ENCODE measurements at places on chromosomes 16 and 17. TPM values are rescaled to one million over a fixed set of nuclear protein-coding genes. Genes with fewer than 3 reads are reported as not detected.
A peak's percentile ranks its signal among the peaks of the same experiment; 100 is the strongest.

- H3K27ac ChIP-seq, result no peak overlapping the region
- no peak for DNase-seq
- no peaks in the 10 kb centered on the region for H3K36me3 ChIP-seq
- no peak overlapping the region for H3K4me3 ChIP-seq
- H3K27me3 ChIP-seq, result no peaks in the 10 kb centered on the region
- H3K4me1 ChIP-seq, result no peaks in the 10 kb centered on the region
These were observed 148.4 kb downstream of the PITPNC1 start for GRCh38 chr17:67525239-67526135.

DNA sequence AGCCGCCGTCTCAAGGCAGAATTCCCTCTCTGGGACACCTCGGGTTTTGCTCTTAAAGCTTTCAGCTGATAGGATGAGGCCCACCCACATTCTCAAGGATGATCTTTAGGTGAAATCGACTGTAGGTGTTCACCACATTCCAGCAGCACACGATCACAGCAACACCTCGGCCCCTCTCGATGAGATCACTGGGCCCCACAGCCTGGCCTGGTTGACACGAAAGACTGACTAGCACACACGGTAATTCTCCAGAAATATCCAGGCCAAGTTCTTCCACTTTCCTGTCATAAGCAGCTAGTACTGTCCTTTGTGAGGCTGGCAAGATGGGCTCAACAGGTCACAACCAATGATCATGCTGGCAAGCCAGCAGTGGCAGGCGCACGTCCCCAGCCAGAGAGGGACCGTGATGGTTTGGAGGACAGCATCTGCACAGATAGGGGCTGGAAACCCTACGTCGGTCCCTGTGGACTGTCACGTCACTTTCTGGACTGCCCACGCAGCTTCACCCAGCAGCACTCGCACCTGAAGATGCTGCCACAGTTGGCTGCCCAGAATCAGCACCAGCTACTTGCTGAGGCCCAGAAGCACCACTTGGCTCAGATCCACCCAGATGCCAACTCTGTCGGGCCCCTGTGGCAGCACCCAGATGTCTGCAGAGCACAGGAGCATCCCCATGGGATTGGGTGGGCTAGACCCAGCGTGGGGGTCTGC, 17.4 kb downstream of the TMC6 start:
- no peak overlapping the region for H3K4me3 ChIP-seq
- H3K27ac ChIP-seq, result no peak overlapping the region
- H3K36me3 ChIP-seq, result no peaks in the 10 kb centered on the region
- H3K27me3 ChIP-seq, result peaks cover 11% of the 10 kb centered on the region

- peaks cover 10% of the 10 kb centered on the region for H3K36me3 ChIP-seq
- peak; percentile 56 for DNase-seq
- H3K27me3 ChIP-seq, result no peaks in the 10 kb centered on the region
- no peak overlapping the region for H3K4me3 ChIP-seq
- peaks cover 7% of the 10 kb centered on the region for H3K4me1 ChIP-seq
These were observed 61.5 kb downstream of the DHRS7C start for GRCh38 chr17:9729735-9730420.

DNA sequence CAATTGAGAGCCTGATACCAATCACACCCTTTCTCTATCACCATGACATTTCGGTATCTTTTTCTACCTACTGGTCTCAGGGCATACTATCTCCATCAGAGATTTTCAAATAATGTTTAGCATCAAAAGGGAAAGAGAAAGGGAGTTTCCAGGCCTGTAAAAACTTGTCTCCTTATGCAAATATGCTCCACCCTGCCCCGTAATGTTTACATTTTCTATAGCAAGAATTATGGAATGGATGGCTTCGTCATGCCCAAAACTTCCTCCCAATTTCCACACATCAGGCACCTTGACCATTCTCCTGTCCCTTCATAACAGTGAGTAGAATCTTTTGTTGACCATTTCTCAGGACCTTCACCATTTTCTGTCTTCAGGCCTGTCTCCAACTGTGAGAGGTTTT, 30.9 kb upstream of the HLF start:
- DNase-seq, result peak; percentile 52
- peak overlapping the region; percentile 8 for H3K27ac ChIP-seq
- no peaks in the 10 kb centered on the region for H3K36me3 ChIP-seq

DNA sequence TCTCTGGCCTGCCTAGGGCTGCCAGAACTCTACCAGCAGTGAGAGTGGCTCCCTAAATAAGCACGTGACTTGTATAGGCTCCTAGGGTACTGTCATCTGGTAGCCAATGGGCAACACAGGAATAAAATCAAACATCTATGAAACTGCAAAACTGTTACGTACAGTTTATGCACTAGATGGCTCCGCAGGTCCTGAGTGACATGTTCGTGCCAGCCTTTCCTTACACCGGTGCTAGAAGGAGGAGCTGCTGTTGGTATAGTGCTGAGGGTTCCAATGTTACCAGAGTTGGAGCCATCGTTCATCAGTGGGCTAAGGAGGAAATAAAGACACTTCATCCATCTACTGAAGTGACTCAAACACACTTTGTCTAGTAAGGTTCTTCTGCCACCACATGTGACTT, 63.2 kb upstream of the TRAP1 start:
- peak; percentile 11 for DNase-seq
- H3K4me3 ChIP-seq, result no peak overlapping the region
- H3K36me3 ChIP-seq, result peaks cover 64% of the 10 kb centered on the region
- no peaks in the 10 kb centered on the region for H3K27me3 ChIP-seq

DNA sequence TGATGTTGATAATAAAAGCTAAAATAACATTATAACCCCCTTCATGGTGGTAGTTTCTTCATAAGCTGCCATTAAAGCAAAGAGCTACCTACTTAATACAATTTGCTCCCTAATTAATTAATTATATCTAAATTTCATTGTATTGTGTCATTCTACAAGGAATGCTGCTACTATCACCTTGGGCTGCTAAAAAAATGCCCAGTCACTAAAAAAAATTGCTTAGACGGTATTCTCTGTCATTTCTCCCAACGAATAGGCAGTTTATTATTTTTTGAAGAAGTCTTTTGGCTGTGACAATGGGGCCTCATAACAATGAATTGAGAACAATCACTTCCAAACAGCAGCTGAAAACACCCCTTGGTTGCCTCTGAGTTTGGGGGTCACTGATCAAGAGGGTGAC, 59.5 kb downstream of the XYLT1 start:
- peaks cover 6% of the 10 kb centered on the region for H3K36me3 ChIP-seq
- DNase-seq, result no peak
- H3K27me3 ChIP-seq, result no peaks in the 10 kb centered on the region
- H3K4me3 ChIP-seq, result no peak overlapping the region

SLC35G6 gene
- total RNA-seq, result not detected

GLIS2 gene
- total RNA-seq, result 14.7 TPM

SLC4A1 gene
- total RNA-seq, result not detected

HOXB6 gene
- total RNA-seq, result not detected
